CD4-positive, alpha-beta T cell treated with Interleukin-6 for 4 hours (primary cell): ENCODE measurements at places on chromosomes 4 and X.

- DNase-seq: peak; percentile 66
Observed at GRCh38 chrX:154719132-154719675, 31.7 kb downstream of the GAB3 start.

- no peak for DNase-seq
Observed at GRCh38 chrX:6225911-6226595, 2.6 kb downstream of the NLGN4X start.

DNA sequence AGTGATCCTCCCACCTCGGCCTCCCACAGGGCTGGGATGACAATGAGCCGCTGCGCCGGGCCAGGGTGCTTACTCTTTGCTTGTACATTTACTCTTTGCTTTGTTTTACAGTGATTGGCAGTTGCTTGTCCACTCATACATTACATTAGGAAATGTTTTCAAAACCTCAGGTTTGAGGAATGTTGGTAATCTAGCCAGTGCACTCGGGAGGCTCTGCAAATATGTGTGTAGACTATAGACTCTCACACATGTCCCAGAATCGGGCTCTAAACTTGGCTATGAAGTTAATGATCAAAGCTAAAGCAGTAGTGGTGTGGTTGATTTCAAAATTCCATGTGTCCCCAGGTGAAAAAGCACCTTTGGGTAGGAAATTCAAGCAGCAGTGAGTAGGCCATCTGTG, 20.5 kb downstream of the TRMT44 start:
- DNase-seq: no peak

DNA sequence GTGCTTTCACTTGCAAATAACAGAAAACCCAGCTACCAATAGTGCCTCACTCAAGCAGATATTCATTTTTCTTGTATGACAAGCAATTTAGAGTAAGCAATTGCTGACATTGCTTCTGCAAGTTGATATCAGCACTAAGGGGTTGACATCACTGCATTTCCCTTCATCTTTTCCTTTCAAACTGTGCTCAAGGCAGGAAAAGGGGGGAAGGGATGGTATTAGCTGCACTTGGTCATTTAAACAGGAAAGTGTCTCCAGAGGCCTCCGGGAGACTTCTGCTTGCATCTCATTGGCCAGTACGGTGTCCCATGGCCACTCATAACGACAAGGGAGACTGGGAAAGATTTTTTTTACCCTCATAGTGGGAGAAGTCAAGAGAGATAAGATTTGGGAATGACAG, 65.5 kb upstream of the FGG start:
- no peak for DNase-seq

DNA sequence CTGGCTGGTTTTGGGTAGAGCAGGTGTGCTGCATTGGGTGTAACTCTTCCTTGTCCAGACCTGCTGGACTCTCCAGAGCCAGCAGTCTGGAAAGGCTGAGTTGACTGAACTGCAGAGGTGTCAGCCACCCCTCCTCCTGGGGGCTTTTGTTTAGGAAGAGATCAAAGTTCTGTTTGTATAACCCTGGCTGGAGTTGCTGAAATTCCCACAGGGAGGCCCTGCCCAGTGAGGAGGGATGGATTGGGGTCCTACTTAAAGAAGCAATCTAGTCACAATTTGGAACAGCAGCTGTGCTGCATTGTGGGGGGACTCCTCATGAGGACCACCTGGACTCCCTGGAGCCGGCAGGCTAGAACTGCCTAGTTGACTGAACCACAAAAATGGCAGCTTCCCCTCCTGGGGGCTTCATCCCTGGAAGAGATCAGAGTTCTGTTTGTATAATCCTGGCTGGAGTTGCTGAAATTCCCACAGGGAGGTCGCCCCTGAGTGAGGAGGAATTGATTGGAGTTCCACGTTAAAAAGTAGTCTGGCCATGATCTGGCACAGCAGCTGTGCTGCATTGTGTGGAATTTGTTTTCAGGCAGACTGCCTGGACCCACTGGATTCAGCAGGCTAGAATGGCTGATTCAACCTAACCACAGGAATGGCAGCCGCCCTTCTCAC, 264.9 kb upstream of the ZC4H2 start:
- no peak for DNase-seq

- DNase-seq: no peak
Observed at GRCh38 chr4:14583331-14583730, 418.9 kb upstream of the CPEB2 start.

GRCh38 chrX:13357925-13358324, 38.1 kb upstream of the ATXN3L start:
- no peak for DNase-seq

GRCh38 chr4:105179539-105180401, 33.1 kb downstream of the TET2 start:
- DNase-seq: no peak

- no peak for DNase-seq
Observed at GRCh38 chrX:118948270-118948669, 26.1 kb upstream of the LONRF3 start.

DNA sequence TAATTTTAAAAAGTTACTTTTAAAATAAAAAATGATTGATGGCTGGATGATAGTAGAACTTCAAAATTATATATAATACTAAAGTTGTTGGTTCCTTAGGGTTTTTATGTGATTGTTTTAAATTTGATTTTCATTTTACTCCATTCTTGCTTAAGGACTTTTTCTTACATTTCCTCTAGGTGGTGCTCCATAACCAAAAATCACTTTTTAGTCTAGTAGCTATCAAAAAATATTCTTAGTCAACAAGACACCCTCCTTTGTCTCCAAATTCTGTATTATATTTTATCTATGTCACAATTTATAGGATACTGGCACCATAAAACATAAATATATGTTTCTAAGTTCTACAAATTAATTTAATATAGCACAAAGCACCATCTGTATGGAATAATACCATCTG, 67.2 kb upstream of the BRWD3 start:
- DNase-seq: no peak

DNA sequence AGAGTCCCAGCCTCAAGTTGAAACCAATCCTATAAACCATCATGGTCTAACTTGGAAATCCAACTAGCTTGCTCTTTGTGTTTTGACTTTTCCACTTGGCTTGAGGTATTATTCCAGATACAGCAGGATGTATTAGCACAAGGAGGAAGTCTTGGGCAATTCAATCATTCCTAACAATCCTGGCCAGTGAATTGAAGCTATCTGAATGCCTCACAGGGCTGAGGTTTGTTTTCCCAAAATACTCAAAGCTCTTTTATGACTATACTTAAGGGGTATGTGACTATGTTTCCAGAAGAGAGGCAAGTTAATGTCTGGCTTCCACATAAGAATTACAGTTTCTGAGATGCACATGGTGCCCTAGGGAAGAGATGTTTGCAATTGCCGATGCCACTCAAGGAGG, 66.8 kb upstream of the SH3RF1 start:
- DNase-seq: no peak

DNA sequence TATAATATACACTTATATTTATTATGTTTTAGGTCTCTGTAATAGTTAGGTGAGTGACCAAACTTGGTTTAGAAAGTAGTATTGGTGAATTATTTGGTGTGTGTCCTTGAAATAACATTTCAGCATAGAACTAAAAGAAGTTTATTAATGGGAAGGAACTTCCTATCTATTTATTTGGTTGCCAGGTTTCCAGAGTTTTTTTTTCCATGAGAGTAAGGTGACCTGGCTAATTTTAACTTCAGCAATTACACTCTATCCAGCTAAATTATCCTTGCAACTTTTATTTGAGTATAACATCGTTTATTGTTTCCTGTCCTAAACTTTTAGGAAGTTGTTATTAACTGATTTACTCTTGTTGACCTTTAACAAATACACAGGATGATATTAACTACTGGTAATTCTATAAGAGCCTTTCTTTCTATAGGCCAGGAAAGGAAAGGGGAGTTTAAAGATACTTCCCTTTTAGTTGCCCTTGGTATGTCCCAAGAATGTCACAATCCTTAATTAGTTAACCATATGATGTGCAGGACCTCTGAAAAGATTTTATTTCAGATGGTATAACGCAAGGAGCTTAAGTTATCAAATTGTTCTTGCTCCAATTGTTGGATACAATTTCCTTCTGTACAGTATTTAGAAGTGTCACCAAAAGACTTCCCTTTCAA, 18.9 kb downstream of the PRDM8 start:
- DNase-seq: no peak

DNA sequence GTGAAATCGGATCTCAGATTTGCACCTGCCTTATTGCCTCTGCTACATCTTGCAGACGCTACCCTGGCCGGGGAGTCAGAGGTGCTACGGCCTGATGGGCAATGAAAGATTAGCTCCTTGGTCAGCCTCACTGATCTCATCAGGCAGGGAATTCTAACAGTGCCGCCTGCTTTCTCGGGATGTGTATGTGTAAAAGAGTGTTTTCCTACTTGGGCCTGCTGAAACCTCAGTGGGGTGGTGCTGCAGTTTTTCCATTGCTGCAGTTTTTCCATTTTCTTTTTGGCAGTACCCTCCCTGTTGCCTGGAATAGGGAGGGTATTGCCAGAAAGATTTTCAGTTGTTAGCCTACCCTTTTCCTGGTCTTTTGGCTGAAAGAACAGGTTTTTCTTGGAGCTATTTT, 117.5 kb downstream of the CDKL5 start:
- no peak for DNase-seq

DNA sequence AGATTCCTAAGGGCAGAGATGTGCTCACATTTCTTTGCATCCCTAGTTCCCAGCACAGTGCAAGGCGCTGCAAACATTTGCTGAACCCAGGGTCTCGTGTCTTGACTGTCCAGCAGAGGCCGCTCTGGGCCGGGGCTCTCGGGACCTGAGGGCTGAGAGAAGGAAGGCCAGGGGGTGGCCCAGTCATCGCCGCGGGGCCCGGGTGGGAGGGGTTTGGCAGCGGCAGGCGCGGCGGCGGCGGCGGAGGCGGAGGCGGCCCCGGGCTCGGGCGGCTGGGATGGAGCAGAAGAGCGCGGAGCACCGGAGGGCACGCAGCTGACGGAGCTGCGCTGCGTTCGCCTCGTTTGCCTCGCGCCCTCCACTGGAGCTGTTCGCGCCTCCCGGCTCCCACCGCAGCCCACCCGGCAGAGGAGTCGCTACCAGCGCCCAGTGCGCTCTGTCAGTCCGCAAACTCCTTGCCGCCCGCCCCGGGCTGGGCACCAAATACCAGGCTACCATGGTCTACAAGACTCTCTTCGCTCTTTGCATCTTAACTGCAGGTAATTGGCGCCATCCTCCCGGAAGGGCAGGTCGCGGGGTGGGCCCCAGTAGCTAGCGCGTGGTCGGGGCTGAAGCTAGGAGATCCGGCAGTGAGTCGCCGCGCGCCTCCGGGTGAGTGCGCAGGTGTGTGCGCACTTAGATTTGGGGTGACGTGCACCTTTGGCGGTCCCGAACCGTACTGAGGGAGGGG, at the start of gene PARM1:
Gene PARM1, plus strand, starts transcription at position 285 of the 730 bp plus-strand sequence. Its CDS starts 212 bp downstream, at position 497.
- peak; percentile 6 for DNase-seq

DNA sequence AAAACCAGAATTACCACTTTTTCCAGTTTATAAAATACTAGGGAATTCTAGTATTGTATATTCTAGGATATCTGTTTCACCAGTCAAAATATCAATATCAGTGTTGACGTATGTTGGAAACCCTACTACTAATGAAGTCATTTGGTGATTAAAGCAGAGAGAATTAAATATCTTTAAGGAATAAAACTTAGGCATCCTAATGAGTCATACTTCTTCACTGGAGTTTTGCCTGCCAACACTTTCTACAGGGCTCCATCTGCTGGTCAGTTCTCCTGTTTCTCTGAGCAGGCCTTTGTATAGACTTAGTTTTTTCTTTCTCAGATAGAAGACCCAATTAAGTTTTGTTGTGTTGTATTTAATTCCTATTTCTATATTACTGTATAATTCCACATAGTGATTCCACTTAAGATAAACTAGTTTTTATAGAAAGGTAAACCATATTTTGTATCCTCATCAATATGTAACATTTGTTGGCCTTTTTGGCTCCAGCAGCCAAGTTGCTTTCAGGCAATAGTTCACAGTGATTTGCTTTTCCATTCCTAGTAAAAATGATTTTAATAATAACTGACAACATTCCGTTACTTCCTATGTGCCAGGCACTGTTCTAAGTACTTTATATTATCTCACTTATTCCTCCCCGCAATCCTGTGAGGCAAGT, 3.5 kb downstream of the AP1AR start:
- DNase-seq: peak; percentile 73

- DNase-seq: no peak
Observed at GRCh38 chr4:78298618-78299017, 241.5 kb downstream of the FRAS1 start.

DNA sequence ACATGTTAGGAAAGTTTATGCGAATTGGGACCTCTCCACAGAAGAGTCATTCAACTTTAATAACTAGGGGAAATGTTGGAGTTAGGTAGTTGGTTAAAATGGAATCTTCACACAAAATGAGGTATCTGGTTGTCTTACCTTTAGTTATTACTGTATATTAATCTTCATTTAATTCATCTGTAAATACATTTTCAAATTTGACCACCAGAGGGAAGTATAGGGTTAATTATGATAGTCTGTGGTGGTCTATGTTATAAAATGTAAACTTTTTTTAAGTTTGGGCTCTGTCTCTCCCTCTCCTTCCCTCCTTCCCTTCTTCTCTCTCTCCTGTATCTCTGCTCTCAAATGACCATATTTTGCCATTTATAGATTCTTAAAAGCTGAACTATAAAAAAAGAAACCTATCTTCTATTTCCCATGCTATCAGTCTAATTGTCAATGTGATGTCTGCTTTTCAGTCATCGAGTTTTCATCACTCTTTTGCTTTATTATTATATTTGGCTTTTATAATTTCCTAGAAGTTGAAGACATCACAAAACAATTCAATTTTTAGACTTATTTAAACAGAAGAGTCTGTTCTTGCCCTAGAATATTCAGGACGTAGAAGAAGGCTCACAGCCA, 49.8 kb downstream of the TMEM144 start:
- DNase-seq: no peak

DNA sequence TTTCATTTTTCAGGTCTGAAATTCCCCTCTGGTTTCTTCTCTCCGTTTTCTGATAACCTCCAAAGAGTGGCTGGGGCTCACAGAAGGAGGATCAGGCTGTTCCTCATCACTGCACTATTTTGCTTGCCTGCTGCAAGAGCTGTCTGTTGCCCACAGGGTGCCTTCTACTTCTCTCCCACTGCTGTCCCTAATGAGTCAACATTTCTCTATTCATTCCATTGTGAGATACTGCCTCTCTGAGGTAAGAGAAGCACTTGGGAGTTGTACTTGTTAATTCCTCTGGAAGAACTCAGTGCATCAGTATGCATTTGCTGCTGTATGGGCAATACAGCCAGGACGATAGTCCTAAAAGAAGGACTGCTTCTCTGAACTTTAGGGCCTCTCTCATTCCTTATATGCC, 34.8 kb downstream of the CT47B1 start:
- DNase-seq: no peak
